Suppressor macrophage (primary cell): ENCODE measurements at places on chromosomes 12 and 14.

DNA sequence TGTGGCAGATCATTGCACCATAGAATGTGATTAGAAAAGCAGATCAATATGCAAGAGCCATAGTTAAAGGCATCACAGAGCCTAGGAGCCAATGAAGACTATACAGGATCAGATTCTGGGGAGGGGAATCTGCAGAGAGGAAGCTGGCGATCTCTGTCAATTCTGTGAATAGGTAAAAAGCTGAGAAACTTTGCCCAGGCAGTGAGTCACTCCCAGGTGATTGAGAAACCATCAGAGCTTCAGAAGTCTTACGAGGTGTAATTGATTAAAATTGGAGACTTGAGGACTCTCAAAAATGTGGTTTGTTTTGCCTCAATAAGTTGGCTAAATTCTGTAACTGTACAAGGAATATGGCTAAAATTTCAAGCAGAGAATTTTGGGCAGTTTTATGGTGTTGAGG, 41.7 kb upstream of the TSPAN11 start:
- DNase-seq, result no peak

DNA sequence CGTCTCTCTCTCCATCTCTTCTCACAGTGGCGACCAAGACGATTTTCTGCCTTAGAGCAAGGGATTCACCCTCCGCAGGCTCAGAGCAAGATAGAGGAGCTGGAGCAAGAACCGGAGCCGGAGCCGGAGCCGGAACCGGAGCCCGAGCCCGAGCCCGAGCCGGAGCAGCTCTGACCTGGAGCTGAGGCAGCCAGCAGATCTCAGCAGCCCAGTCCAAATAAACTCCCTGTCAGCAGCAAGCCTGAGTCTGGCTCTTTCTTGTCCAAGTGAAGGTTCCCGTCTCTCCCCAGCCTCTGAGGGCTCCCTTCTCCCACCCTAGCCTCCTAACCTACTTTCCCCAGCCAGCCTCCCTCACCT, 5.9 kb downstream of the LAG3 start:
- no peak for DNase-seq

DNA sequence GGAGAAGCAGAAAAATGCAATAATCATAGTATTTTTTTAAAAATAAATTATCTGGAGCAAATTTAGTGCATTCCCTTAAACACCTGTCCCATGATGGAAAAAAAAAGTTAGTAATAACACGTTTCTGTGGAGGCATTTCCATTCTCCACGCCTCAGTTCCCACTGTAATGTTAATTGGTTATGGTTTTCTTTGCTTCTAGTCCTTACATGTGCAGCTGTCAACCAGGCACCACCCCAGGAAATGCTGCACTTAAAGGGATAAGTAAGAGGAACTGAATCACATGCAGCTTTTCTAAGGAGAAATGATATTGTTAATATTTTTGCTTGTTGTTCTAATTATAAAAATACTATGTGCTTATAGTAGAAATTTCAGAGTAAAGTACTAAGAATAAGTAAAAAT, 240.3 kb downstream of the ZFP36L1 start:
- peak; percentile 85 for DNase-seq

DNA sequence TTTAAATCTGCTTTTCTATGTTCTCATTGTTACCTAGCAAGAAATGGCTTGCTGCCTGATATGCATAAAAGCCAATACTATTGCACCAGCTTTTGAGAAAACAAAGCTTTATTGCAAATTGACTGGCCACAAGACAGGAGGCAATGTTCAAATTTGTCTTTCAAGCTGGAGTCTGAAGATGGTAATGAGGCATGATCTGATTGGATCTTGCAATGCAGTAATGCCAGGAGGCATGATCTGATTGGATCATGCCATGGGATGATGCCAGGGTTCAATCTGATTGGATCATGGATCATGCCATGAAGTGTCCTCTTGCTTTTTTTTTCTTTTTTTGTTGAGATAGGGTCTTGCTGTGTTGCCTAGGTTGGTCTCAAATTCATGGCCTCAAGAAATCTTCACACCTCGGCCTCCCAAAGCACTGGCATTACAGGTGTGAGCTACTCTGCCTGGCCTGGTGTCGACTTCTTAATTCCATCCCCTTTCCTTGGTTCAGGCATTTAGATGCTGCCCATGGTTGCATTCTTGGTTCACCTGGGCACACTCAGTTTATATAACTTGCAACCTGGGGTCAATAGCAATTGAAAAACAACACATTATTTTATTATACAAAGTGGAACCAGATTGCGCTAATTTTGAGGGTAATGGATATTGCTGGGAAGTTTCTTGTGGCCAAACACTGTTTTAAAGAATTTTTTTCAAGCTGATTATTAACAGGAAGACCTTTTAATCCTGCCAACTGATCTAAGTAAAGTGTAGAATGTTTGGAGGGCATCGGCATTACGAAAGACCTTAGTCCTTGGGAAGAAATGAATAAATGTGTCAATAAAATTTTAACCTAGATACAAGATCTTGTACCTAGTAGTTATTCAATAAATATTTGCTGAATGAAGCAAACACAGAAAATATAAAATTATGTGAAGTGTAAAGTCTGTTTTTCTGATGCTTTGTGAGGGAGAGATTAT, 38.8 kb downstream of the HSD17B6 start:
- DNase-seq, result no peak

DNA sequence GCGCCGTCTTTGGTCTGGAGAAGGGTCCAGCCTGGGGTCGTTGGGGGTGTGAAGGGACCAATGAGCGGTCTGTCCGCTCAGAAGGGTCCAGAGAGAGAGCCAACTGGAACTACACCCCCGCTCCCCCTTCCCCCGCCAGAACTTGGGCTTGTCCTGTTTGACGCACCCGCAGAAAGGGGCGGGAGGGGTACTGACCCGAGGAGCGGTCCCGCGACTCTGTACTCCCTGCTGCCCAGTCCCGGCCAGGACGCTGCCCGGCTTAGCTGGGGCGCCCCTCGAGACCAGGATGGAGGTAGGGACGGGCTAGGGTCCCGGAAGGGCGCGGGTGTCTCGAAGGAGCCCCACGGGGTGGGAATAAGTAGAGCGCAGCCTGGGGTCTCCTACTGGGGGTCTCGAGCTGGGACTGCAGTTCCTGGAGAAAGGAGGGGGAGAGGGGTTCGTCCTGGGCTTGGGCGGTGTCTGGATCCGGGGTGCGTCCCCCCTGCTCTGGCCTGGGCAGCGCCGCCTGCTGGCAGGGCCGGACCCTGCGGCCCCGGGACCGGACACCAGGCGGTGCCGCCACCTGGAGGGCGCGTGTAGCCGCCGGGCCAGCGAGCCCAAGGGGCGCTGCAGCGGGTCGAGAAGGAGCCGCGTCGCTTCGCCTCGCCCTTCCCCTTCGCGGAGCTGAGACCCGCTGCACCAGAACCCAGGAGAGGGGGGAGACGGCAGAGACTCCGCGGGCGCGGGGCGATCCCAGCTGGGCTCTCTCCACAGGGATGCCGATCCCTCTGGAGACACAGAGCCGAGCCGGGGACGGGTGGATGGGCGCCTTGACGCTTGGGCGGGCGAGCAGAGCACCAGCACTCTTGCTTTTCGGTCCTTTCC, 3.8 kb upstream of the CACNB3 start:
- DNase-seq, result peak; percentile 82

DNA sequence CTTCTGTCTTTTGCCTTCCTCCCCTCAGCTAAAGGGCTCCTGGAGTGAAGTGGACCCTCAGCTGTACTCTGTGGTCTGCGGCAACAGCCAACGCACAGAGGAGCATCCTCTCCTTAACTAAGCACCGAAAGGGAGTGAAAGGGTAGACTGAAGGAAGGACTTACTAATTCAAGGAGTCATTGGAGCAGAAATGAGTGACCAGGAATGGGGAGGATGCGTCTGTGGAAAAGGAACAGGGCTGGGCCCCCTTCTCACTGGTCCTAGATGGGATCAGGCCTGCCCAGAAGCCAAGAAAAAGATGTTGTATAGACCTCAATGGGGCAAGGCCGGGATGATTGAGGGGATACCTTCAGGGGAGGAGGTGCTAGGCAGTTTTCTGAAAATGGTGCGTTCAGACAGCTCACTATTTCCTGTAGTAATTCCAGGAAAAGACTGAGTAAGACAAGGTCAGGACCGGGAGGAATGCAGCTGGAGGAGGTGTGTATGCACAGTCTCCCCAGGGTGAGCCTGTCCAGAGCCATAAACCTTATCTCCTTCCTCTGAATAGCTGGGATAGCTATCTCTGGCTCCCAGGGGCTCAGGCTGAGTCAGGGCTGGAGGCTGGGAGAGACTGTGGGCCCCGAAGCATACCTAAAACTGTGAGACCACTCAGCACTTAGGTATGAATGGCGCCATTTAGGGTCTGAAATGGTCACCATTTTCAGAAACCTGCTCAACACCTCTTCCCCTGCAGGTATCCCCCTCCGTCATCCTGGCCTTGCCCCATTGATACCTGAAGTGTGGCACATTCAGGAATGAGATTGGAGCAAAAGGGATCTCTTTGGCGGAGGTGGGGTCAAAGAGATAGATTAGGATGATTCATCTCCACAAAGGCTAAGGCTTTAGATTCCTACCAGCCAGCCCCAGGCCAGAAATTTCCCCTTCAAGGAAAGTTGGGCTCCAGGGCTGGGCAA, 20.2 kb upstream of the KRT8 start:
- DNase-seq, result no peak

GRCh38 chr12:4202918-4203317, 70.6 kb upstream of the CCND2 start:
- DNase-seq, result no peak

GRCh38 chr12:67722296-67722695, 73.8 kb downstream of the DYRK2 start:
- no peak for DNase-seq

DNA sequence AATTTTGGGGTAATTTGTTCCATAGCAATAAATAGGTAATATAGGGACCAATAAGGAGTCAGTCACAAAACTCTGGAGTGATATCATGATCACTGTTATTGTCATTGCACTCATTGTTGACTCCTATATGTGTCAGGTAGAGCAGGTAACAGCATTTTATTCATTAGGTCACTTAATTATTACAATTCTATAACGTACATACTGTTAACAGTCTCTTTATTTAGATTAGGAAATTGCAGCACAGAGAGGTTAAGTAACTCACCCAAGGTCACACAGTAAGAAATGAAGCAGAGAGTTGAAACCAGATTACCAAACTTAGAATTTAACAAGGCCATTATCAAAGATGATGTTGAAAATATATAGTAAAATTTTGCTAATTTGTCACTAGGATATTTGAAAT, 49.7 kb upstream of the PTPRB start:
- DNase-seq, result no peak

DNA sequence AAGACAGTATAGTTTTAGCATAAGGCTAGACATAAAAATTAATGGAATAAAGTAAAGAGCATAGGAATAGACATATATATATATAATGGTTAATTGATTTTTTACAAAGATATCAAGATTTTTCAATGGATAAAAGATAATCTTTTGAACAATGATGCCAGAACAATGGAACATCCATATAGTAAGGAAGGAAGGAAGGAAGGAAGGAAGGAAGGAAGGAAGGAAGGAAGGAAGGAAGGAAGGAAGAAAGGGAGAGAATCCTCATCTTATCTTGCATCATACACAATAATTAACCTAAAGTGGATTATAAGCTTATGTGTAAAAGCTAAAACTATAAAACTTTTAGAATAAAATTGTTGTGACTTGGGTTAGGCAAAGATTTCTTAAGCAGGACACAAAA, 9.8 kb upstream of the NELL2 start:
- DNase-seq, result no peak

DNA sequence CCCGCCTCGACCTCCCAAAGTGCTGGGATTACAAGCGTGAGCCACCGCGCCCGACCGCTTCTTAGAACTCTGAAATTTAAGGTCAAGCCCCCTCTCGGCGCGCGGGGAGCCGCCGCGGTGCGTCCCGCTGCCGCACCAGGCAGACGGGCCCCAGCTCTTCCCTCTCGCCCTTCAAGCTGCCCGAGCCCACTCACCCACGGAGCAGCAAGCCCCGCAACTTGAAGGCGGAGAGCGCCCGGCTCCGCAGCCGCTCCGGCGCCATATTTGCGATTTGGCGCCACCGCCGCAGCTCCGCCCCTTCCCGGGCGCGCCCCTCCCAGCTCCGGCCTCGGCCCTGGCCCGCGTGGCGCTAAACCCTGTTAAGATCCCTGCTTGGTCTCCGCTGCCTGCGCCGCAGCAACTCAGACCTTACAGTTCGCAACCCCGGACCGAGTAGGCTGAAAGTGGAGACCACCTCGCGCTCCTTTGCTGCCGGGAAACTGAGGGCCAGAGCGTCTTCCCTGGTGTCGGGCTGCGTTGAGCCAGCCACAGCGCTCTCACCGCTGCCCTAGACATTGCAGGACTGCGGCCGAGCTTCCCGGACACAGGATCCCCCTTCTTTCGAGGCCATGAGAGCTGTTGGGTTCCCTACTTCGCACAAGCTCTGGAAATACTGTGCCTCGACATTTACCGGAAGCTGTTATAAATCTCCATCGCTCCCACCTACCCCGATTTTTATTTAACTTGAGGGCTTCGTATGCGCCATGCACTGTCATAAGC, at the start of gene POLE2:
Gene POLE2 (minus strand): TSS at position 273 of the 759 bp plus-strand sequence. CDS start 11 bp downstream, at position 262.
- DNase-seq, result peak; percentile 91

DNA sequence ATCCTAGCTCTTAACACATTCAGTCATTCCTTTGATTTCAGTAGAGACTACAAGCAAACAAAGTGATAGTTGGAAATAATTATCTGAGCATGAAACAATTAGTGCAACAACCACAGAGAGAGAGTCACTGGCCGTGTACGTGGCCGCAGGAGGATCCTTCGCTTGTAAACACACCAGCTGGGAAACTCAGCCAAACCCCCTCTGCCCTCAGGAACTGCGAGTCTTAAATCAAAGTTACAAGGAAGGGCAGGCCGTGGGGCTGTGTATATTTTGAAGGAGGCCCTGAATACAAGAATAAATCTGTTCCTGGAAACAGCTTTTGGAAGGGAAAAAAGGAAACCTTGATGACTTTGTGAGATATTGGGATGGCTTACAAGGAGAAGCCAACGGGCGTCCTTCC, 164.5 kb downstream of the ANO2 start:
- DNase-seq, result no peak

- DNase-seq, result no peak
These were observed 93.2 kb downstream of the PTCSC3 start for GRCh38 chr14:36083317-36083716.

GRCh38 chr14:101774006-101774795, 12.7 kb downstream of the PPP2R5C start:
- DNase-seq, result no peak

DNA sequence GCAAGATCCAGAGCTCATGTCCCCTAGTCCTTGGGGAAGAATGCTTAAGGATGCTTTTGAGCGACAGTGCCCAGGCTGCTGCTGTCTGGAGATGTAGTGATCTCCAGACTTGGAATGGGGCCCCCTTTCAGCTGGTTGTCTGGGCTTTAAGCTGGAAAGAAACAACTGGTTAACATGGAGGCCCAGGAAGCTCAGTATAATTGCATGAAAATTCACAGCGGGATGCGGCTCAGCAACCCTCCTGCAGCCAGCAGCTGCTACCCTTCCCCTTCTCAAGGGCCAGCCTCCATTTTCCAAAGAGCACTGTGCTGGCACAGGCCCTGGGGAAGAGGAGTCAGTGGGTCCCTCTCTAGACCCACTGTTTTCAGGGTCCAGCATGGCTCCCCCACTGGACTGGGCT, 26.3 kb downstream of the RAB35 start:
- no peak for DNase-seq
